Stimulated activated CD4-positive, alpha-beta T cell treated with anti-CD3 and anti-CD28 coated beads, Interleukin-1b, Interleukin-23, amount 100 ng/mL, for 48 hours (primary cell): ENCODE measurements at places on chromosomes 2 and 18.

DNA sequence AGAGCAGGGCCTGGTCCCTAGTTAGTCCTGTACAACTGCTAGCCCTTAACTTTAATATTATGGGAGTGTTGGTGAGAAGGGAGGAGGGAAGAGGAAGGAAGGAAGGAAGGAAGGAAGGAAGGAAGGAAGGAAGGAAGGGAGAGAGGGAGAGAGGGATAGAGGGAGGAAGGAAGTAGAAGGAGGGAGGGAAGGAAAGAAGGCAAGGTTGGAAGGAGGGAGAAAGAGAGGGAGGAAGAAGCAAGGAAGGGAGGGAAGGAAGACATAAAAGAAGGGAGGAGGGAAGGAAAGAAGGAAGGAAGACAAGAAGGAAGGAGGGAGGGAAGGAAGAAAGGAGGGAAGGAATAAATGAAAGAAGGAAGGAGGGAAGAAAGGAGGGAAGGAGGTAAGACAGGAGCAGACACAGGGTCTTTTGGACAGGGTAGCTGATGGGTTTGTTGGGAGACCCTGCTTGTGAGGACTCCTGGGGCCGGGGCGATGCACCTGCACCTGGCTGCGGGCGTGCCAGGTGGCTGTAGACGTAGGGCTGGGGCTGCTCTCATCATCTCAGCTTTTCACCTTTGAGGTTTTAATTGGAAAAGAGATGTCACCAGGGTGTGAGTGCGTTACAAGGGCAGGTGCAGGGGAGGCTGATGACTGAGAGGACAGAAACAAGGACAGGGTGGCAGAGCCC is 5.9 kb upstream of the POMC start:
- no peak for DNase-seq

- DNase-seq = no peak
Measured at GRCh38 chr2:119659601-119660342, 19.2 kb upstream of the TMEM177 start.

GRCh38 chr2:40256649-40257048 is 195.2 kb downstream of the SLC8A1 start:
- DNase-seq = no peak

- DNase-seq = no peak
Measured at GRCh38 chr2:10518470-10519393, 70.6 kb upstream of the ODC1 start.

DNA sequence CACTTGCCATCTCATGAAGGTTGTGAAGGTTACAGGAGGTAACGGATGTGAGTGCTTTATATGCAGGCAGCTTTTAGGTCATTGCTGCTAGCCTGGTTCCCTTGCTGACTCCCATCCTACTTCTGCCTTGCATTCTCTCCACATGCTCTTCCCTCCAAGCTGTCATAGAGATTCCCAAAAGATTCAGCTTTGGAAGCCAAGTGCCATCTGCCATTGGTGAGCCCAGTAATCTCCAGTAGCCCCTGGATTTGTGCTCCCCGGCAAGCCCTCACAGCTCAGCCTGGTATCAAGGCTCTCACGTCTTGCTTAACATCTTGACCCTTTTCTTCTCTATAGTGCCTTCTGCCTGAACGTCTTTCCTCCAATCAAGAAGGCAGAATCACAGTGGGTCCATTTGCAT is 61.6 kb downstream of the MYT1L start:
- no peak for DNase-seq

GRCh38 chr2:74226648-74227213 is 28.3 kb downstream of the MTHFD2 start:
- DNase-seq = no peak

GRCh38 chr2:84878459-84878858 is 2.4 kb downstream of the TRABD2A start:
- DNase-seq = no peak

- DNase-seq = no peak
Measured at GRCh38 chr2:42558827-42559226, 9.6 kb upstream of the MTA3 start.

GRCh38 chr2:67776276-67776675 is 286.5 kb downstream of the C1D start:
- DNase-seq = no peak

GRCh38 chr2:121898483-121898882 is 143.0 kb downstream of the TSN start:
- no peak for DNase-seq
